ENCODE measurements at places on chromosomes 5 and 9.

DNA sequence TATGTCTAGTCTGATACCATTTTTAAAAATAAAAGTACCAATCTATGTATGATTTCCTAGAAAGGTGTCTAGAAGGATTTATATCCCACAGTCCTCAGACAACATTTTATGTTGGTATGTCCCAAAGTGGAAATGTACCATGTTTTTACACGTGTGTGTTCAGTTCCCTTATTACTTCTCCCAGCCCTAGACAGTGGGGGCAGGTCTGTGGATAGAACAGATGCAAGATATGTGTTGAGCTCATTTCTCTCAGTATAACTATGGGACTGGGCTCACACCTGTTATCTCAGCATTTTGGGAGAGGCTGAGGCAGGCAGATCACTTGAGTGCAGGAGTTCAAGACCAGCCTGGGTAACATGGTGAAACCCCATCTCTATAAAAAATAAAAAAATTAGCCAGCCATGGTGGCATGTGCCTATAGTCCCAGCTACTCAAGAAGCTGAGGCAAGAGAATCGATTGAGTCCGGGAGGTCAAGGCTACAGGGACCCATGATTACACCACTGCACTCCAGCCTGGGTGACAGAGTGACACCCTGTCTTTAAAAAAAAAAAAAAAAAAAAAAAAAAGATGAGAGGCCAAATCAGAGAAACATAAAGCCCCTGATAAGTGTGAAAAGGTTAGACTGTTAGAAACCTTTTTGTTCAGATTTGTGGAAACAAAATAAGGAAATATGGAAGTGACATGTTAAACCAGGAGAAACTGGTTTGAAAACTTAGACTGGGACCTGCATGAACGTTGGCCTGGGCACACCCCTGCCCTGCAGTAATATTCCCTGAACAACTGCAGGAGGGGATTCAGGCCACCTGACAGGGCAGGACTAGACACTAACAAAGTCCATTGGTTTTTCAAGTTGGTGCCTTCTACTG is 7.4 kb upstream of the SLC2A8 start:
- H3K36me3 ChIP-seq: no peaks in the 10 kb centered on the region
- H3K27ac ChIP-seq: no peak overlapping the region
- H3K27me3 ChIP-seq: peaks cover 14% of the 10 kb centered on the region
- no peak for DNase-seq
- peaks cover 53% of the 10 kb centered on the region for H3K4me1 ChIP-seq

GRCh38 chr5:178793151-178793550 is 62.7 kb upstream of the ZNF354A start:
- H3K36me3 ChIP-seq: peaks cover 16% of the 10 kb centered on the region
- DNase-seq: peak; percentile 51
- peaks cover 14% of the 10 kb centered on the region for H3K27me3 ChIP-seq
- peaks cover 15% of the 10 kb centered on the region for H3K4me1 ChIP-seq
- no peak overlapping the region for H3K4me3 ChIP-seq

- peaks cover 10% of the 10 kb centered on the region for H3K4me1 ChIP-seq
- H3K27me3 ChIP-seq: peaks cover 25% of the 10 kb centered on the region
- H3K36me3 ChIP-seq: no peaks in the 10 kb centered on the region
- no peak overlapping the region for H3K27ac ChIP-seq
- H3K4me3 ChIP-seq: no peak overlapping the region
Measured at GRCh38 chr5:174545926-174546325, 178.5 kb upstream of the MSX2 start.

DNA sequence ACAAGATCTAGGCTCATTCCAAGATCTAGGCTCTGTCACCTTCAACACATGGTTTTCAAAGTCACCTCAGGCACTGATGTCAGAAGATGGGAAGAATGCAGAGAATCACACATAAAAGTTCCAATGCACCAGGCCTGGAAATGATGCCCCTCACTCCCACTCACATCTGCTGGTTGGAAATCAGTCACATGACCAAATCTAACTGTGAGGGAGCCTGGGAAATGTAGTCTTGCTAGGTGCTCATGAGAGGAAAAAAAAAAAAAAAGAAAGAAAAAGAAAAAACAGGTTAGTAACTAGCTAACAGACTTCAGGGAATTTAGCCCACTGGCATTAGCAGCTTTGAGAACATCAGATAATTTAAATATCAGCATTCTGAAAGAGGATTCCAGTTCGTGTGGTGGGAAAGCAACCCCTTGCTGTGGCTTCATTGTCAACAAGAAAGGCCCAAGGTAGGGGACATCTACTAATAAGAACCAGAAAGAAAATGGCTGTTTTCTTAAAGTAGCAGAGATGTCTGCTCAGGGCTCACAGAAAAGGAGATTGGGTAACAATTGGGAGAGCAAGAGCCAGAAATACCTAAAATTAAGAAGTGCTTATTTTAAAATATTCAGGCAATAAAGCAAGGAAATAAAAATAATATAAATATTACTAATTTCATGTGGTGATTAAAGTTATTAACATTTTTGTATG is 614.3 kb downstream of the ACTL7B start:
- no peaks in the 10 kb centered on the region for H3K27me3 ChIP-seq
- H3K36me3 ChIP-seq: no peaks in the 10 kb centered on the region
- H3K27ac ChIP-seq: no peak overlapping the region
- H3K4me1 ChIP-seq: peaks cover 13% of the 10 kb centered on the region
- no peak overlapping the region for H3K4me3 ChIP-seq
- DNase-seq: no peak

DNA sequence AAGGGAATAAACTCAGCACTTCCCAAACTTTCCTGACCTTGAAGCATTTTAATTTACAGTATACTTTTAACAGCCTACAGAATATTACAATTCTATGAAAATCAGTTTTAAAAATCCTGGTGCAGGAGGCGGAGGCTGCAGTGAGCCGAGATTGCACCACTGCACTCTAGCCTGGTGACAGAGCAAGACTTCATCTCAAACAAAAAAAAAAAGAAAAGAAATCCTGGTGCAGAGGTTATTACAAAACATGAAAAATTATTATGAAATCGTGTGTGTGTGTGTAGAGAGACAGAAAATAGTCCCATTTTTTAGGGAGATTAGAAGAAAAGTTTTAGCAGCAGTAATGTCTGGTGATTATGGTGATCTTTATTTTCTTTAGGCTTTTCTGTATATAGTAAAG is 26.9 kb downstream of the GOLPH3 start:
- no peak overlapping the region for H3K4me3 ChIP-seq
- H3K36me3 ChIP-seq: peaks cover 54% of the 10 kb centered on the region
- no peaks in the 10 kb centered on the region for H3K27me3 ChIP-seq
- no peak for DNase-seq

GRCh38 chr5:158769696-158770095 is 330.0 kb downstream of the EBF1 start:
- H3K4me3 ChIP-seq: no peak overlapping the region
- no peak for DNase-seq
- no peaks in the 10 kb centered on the region for H3K36me3 ChIP-seq
- peaks cover 13% of the 10 kb centered on the region for H3K27me3 ChIP-seq
- H3K4me1 ChIP-seq: peaks cover 12% of the 10 kb centered on the region
- H3K27ac ChIP-seq: no peak overlapping the region

GRCh38 chr5:7976411-7977190 is 107.7 kb downstream of the MTRR start:
- no peak overlapping the region for H3K4me3 ChIP-seq
- no peaks in the 10 kb centered on the region for H3K4me1 ChIP-seq
- no peaks in the 10 kb centered on the region for H3K36me3 ChIP-seq
- no peak for DNase-seq
- H3K27ac ChIP-seq: no peak overlapping the region

GRCh38 chr5:123719004-123719403 is 207.0 kb downstream of the CSNK1G3 start:
- no peaks in the 10 kb centered on the region for H3K36me3 ChIP-seq
- no peak overlapping the region for H3K27ac ChIP-seq
- peaks cover 3% of the 10 kb centered on the region for H3K27me3 ChIP-seq
- H3K4me1 ChIP-seq: peaks cover 14% of the 10 kb centered on the region

DNA sequence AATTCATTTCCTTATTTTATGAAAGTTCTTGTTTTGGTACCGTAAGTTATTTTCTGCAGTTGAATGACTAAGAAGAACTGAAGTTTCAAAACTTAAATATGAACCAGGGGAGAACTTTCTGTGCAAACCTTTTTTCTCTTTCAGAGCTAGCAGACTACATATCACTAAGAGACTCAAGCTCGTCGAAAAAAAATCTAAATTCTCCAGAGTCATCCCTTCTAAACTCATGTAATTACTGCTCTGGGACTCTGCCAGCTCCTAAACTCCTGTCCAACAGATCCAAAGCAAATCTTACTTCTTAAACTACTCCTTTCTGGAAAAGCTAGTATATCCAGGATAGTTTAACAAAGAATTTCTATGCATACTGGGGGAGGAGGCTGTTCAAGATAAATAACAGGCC is 87.0 kb upstream of the NR5A1 start:
- peaks cover 78% of the 10 kb centered on the region for H3K4me1 ChIP-seq
- no peaks in the 10 kb centered on the region for H3K27me3 ChIP-seq
- peak overlapping the region; percentile 93 for H3K27ac ChIP-seq
- no peak for DNase-seq

- H3K27ac ChIP-seq: no peak overlapping the region
- peaks cover 15% of the 10 kb centered on the region for H3K4me1 ChIP-seq
- peaks cover 12% of the 10 kb centered on the region for H3K27me3 ChIP-seq
- H3K4me3 ChIP-seq: no peak overlapping the region
Measured at GRCh38 chr5:137192293-137192743, 306.8 kb downstream of the SPOCK1 start.

GRCh38 chr5:138092301-138092700 is 8.5 kb downstream of the WNT8A start:
- no peaks in the 10 kb centered on the region for H3K27me3 ChIP-seq
- no peak overlapping the region for H3K4me3 ChIP-seq
- no peak for DNase-seq
- peaks cover 28% of the 10 kb centered on the region for H3K4me1 ChIP-seq
- no peak overlapping the region for H3K27ac ChIP-seq

DNA sequence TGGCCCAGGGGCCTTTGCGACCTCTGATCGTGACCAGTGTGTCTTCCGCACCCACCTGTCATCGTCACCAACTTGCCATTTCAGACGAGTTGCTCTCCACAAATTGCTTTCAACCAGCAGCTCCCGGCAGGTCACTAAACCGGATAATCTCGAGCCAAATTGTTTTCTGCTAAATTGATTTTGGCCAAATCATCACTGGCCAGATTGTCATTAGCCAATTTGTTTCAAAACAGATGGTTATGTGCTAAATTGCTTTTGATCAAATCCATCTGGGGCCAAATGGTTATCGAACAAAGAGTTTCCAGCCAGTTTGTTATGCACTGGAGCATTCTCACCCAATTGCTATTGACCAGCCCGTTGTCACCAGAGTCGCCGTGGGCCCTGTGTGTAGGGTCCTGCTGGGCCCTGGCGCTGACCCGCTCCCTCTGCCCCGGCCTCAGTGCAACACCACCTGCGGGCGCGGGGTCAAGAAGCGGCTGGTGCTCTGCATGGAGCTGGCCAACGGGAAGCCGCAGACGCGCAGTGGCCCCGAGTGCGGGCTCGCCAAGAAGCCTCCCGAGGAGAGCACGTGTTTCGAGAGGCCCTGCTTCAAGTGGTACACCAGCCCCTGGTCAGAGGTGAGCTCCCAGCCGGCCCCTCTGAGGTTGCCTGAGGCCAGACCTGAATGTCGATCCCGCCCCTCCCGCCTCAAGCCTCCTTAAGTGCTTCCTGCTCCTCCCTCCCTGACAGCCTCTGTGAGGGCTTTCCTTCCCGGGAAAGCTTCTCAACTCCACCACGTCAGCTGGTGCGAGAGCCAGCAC is 35.6 kb downstream of the ADAMTSL2 start:
- peaks cover 7% of the 10 kb centered on the region for H3K27me3 ChIP-seq
- H3K4me1 ChIP-seq: peaks cover 35% of the 10 kb centered on the region
- no peak overlapping the region for H3K27ac ChIP-seq
- no peak overlapping the region for H3K4me3 ChIP-seq
- no peaks in the 10 kb centered on the region for H3K36me3 ChIP-seq
- DNase-seq: no peak

- peaks cover 5% of the 10 kb centered on the region for H3K36me3 ChIP-seq
- no peak for DNase-seq
- H3K27me3 ChIP-seq: peaks cover 3% of the 10 kb centered on the region
Measured at GRCh38 chr5:14267991-14268708, 125.0 kb downstream of the TRIO start.

DNA sequence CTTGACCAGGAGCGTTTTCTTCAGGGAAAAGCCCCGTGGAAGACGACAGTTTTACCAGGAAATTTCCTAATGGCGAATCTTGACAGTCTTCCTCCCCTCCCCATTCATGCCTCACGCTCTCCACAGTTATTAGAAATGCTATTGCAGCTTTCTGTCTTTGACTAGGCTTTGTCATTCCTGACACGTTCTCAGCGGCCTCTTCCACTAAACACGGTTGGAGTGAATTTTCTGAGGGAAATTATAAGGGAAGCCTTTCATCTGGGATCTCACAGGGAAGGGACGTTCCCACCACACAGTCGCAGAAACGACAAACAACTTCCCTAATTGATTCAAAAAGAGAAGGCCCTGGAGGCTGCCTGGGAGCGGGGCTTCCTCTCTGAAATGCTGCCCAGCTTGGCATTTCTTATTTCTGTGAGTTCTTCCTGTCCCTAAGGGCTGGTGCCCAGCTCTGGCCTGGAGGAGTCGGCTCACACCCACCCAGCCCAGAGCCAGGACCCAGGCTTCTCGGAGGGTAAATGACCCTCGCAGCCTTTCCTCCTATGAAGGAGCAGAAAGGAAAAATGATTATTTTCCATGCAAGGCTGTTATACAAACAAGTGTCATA is 57.1 kb upstream of the PPP1R26 start:
- H3K27ac ChIP-seq: no peak overlapping the region
- peaks cover 18% of the 10 kb centered on the region for H3K4me1 ChIP-seq
- H3K27me3 ChIP-seq: no peaks in the 10 kb centered on the region
- no peak for DNase-seq
- no peak overlapping the region for H3K4me3 ChIP-seq
- H3K36me3 ChIP-seq: peaks cover 5% of the 10 kb centered on the region

DNA sequence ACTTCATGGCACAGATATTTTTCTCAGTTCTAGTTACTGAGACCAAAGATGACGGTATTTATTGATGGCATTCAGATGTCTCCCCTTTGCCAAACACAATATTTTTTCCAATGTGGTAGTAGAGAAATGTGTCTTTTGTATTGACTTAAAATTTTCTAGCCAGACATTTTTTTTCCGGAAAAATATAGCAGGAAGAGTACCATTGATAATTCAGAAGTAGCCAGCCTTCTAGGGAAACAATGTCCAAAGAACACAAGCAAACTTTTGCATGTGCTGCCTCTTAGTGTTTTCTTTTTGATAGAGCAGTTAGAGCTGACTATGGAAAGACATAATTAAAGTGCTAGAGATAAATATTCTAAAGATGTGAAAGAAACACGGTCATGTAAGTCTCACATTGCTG is 231.4 kb downstream of the MARCHF11 start:
- no peak for DNase-seq
- peaks cover 16% of the 10 kb centered on the region for H3K36me3 ChIP-seq
- H3K4me3 ChIP-seq: no peak overlapping the region
